ENCODE measurements at places on chromosomes 7 and 10.

DNA sequence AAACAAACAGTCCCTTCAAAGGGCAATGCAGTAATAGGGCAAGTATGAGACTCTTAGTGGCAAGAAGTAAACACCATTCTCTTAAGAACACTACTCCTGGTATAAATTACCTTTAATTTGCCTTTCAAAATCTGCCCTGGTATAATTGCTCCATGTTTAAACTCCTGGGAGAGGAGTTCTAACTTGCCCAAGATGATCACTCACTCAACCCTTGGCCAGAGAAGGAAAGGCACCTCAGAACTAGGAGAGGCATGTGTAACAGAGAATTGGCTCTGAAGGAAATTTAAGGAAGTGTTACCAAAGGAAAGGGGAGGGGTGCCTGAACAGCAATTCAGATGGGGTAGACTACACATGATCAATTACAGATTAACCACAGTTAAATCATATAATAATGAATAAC, 1173.6 kb upstream of the SORCS1 start:
- DNase-seq, result no peak

DNA sequence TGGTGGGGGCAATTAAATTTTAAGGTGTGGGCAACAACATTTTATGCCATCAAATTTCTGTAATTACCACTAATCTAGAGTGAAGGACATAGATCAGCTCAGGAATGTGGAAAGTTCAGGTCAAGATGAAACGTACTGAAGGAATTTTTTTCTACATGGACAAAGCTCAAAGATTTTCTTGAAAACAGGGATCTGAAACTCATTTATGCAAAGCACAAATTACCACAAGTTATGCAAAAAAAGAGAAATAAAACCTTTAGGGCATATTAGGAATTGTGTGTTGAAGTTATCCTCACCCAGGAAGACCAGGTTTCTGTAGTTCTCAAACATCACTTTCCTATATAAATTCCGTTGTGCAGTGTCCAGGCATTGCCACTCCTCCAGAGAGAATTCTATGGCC, 18.9 kb downstream of the ZNF680 start:
- no peak for DNase-seq

GRCh38 chr7:44117801-44118429, 5.4 kb downstream of the POLD2 start:
- DNase-seq, result no peak

GRCh38 chr7:127967281-127967680, 64.0 kb downstream of the LRRC4 start:
- DNase-seq, result no peak

GRCh38 chr10:87659571-87660483, at the start of gene PAPSS2:
Gene PAPSS2, plus strand, starts transcription at chr10:87659878. Its CDS starts 104 bp downstream, at chr10:87659982.
- no peak for DNase-seq

- DNase-seq, result no peak
Observed at GRCh38 chr7:5001911-5002310, 42.9 kb upstream of the MMD2 start.

- no peak for DNase-seq
Observed at GRCh38 chr10:52071814-52072213, 242.3 kb upstream of the DKK1 start.

DNA sequence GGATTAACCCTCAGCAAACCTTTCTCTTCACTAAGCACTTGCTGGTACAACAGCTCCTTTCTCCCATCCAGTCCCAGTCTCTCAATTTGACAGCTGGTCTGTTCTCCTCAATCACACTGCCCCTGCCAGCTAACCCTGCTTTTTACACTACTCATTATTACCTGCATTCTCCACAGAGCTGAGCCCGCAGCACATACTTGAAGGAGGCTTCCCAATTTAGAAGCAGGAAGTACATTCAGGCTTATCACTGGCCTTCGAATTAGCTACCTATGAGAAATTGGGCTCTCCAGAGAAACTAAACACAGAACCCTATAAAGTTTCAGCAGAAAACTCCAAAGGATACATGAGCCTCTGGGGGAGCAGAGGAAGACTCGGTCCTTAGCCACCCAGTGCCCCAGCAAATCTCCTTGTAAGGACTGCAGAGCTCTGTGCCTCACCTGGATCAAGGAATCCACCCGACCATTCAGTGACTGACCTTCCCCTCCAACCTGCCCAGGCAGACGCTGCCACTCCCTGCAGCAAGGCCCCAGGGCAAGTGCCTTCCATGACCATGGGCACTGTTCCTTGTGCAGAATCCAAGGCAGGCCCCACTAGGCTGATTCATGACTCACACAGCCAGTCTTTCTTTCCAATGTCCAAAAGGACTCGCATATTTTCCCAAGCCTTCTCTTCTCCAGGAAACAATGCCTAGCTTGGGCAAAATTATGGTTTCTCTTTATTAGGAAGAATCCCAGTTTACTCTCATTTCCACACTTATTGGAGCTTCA, 68.0 kb downstream of the VOPP1 start:
- no peak for DNase-seq

DNA sequence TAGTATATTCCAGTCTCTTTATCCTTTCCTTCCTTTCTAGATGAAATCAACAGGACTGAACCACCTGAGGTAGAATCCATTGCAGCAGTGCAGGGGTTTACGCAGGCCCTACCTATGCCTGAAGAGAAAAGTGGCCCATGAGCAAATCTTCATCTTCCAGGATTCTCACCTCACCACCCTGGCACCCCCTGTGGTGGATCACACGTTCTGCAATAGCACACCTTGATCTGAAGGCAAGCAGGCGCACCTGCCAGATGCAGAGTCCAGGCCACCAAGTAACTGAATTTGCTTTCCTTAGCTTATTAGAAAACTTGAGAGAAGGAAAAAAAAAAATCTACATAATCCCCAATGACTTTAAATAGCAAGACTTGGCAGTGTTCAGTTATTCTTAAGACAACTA, 121.4 kb downstream of the PIP4K2A start:
- DNase-seq, result no peak

DNA sequence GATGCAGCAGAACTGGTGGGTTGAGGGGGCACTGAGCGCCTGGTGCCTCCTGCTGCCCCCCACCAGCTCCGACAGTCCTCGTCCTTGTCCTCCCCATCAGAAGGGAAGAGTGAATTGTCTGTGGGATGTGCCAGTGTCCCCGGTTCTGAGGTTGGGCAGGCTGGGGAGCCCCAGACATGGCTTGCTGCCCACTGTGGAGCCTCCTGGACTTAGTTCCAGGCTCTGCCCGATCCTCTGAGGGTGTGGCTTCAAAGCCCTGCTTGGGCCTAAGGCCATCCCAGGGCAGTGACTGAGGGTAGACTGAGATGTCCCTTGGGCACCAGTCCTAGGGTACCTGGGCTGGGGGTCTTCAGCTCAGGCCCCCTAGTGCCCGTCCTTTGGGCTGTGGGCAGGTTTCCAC, 168.8 kb downstream of the RNF216 start:
- DNase-seq, result no peak
